NCI-H510A treated with DMSO at 0.1 percent for 48 hours (cell line): ENCODE measurements at places on chromosomes 7 and 10.

DNA sequence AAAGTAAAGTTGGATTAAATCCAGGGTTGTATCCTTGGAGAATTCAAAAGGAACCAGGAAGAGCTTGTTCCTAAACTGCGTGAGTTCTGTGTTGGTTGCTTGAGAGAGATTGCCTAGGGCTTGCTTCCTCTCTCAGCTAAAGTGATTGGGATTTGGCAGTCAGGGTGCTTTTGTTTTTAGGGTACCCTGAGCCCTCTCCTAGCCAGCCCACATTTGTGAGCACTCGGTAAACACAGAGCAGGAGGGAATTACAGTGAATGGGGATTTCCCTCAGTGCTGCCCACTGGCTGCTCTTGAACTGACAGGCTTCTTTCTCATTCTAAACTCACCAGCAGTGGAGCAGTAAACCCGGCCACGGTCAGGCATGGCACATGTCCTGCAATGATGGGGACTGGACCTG, 146.9 kb downstream of the TPST1 start:
- DNase-seq = no peak

DNA sequence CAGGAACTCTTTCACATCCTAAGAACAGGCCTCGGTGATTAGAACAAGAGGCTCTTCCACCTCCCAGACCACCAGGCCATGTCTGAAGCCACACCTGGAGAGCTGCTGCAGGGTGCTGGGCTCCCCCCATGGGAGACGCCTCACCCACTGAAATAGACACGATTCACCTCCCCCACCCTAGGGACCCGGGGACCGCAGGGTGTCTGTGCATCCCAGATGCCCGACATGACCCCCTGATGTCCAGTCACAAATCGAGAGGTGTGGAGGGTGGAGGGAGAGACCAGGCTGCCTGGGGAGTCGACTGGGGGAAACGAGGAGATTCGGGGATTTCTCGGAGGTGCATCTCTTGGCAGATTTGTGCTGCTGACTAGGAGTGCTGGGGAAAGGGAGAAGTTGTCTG, 31.0 kb downstream of the CNPY1 start:
- no peak for DNase-seq

GRCh38 chr7:44967571-44968446, 11.0 kb downstream of the MYO1G start:
- no peak for DNase-seq

GRCh38 chr7:22351329-22351692, 5.6 kb downstream of the RAPGEF5 start:
- no peak for DNase-seq

GRCh38 chr10:120387326-120387725, 69.7 kb upstream of the PLPP4 start:
- no peak for DNase-seq

DNA sequence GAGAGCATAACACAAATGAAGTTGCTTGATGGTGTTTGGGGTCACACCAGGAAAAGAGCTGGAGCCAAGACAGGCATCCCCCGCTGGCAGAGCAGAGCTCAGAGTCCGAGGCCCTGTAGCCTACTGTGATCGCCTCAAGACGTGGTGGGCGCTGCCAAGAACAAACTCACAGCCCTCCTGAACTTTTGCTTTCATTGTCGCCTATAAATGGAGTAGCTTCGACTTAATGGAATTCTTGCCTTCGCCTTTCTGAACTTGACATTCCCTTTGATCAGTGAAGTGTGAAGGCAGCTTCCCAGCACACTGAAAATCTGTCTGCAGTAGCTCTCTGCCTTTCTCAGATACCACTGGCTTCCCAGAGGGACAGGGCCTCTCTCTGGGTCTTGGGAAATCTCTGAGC, 21.3 kb downstream of the CPXM2 start:
- no peak for DNase-seq

DNA sequence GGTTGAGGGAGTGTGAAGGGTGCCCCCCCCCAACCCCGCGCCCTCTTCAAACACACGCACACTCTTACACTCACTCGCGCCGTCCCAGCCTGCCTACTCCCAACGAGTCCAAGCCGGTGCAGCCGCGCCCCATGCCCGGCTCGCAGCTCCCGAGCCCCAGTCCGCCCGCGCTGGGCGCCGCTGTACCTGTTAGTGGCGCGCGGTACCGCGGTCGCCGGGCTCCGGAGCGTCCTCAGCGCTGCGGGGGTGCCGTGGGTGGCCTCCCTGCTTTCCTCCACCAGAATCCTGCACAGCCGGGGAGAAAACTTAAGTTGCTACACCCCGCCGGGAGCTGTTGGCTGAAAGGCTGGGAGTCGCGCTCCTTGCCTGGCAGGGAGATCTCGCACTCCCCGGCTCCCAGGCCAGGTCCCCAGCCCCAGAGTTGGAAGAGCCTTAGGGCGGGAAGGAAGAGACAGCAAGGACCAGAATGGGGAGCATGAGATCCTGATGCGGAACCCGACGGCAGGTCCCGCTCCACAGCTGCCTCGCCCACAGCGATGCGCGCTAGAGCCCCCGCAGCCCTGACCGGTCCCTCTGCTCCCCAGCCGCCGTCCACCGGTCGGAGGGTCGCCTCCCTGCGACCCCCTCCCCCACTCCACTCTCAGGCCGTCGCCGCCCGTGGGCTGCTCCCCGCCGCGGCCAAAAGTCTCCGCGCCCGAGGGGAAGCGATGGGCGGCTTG, 863 bp downstream of the ST8SIA6 start:
- peak; percentile 1 for DNase-seq

GRCh38 chr7:92837000-92837749, 802 bp upstream of the CDK6 start:
- no peak for DNase-seq

- DNase-seq = peak; percentile 7
Observed at GRCh38 chr7:93592588-93593266, 18.2 kb upstream of the CALCR start.

DNA sequence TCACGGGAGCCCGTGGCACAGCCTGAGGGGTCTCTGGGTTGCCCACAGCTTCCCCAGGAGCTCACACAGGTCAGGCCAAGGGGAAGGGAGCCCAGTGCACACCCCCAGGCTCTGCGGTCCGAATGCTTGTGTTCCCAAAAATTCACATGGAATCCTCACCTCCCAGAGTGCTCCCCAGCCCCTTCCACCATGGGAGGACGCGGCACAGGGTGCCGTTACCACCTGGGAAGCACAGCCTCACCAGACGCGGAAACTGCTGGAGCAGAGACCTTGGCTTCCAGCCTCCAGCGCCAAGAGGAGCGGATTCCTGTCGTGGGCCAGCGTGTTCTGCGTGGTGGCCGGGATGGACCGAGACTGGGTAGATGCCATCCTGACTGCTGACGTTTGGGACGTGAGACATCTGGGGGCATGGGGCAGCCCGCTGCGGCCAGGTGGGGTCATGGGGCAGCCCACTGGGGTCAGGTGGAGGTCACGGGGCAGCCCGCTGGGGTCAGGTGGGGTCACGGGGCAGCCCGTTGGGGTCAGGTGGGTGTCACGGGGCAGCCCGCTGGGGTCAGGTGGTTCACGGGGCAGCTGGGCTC, 149.4 kb downstream of the WDR37 start:
- no peak for DNase-seq

GRCh38 chr7:46256870-46257661, 336.0 kb upstream of the IGFBP3 start:
- no peak for DNase-seq

GRCh38 chr10:4790045-4790444, 36.0 kb upstream of the AKR1E2 start:
- no peak for DNase-seq

DNA sequence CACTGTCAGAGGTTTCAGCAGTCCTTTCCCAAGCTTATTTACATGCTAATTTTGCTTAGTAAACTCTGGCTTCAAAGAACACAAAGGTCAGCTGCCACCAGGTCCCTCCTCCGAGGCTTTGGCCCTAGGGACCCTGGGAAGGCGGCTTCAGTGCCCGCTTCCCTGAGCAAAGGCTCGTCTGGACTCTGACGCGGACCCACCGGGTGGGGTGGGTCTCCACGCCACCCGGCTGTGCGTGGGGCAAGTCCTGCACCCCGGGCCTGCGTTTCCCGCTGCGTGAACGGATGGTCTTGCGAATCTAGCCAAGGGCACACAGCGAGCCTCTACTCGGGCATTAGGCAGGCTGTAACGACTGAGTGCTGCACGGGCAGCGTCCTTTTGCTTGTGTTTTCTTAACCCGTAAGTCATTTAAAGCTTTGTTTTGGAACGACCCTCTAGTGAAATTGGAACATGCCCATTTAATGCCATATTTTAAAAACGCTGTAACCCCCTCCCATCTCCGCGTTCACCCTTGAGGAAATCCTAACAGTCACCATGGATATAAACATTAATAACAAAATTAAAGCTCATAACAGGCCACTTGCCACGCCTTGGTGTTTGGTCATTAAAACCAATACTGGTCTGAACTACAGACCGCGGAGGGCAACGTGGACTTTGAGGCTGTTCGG, 828 bp downstream of the BNIP3 start:
- no peak for DNase-seq

DNA sequence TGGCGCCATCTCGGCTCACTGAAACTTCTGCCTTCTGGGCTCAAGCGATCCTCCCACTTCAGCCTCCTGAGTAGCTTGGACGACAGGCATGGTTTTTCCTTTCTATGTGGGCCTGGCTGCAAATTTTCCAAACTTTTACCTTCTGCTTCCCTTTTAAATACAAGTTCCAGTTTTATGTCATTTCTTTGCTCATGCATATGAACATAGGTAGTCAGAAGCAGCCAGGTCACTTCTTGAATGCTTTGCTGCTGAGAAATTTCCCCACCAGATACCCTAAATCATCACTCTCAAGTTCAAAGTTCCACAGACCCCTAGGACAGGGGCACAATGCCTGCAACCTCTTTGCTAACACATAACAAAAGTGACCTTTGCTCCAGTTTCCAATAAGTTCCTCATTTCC, 21.6 kb upstream of the RPEL1 start:
- DNase-seq = no peak

GRCh38 chr7:35991511-35992232, 161.4 kb upstream of the EEPD1 start:
- no peak for DNase-seq

DNA sequence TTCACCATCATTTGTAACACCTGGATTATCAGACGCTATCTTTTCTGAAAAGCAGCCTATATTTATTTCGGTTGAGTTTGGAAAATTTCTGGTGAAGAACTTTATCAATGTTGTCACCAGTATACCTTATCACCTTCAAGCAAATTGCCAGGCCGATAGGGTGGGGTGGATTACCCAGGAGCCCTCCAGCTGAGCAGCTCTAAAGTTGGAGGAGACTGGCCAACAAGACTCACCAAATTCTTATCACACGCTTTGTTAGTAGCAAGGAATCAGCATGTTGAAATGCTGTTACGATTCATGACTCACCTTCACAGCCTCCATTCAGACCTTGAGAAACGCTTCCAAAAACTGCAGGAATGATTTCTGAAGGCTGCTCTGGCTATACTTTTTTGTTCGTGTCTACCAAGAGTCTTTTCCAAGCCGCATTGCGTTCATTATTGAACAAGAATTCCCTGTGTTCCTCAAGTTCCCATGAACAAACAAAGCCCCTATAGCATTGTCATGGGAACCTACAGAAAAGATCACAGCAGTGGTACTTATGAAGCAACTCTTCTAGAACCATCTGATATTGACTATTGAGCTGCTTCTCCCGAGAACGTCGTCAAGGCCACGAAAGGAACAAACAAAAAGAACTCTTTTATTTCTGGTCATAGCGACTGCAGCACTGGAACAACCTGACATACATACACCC, 291.4 kb downstream of the SFMBT2 start:
- no peak for DNase-seq

GRCh38 chr10:24406809-24407483, 198.0 kb downstream of the KIAA1217 start:
- no peak for DNase-seq

GRCh38 chr10:44416936-44417335, 32.0 kb upstream of the CXCL12 start:
- DNase-seq = no peak

- DNase-seq = no peak
Observed at GRCh38 chr10:25405871-25406270, 231.1 kb downstream of the GPR158 start.

GRCh38 chr7:5526100-5526905, 102.7 kb upstream of the TNRC18 start:
- no peak for DNase-seq

- DNase-seq = no peak
Observed at GRCh38 chr10:105879401-105879800, 1238.3 kb downstream of the SORCS3 start.

GRCh38 chr10:119090026-119090795, 9.6 kb upstream of the EIF3A start:
- no peak for DNase-seq

GRCh38 chr10:3792710-3793219, 7.8 kb upstream of the KLF6 start:
- no peak for DNase-seq

GRCh38 chr10:33215635-33216034, 118.8 kb downstream of the NRP1 start:
- DNase-seq = no peak

DNA sequence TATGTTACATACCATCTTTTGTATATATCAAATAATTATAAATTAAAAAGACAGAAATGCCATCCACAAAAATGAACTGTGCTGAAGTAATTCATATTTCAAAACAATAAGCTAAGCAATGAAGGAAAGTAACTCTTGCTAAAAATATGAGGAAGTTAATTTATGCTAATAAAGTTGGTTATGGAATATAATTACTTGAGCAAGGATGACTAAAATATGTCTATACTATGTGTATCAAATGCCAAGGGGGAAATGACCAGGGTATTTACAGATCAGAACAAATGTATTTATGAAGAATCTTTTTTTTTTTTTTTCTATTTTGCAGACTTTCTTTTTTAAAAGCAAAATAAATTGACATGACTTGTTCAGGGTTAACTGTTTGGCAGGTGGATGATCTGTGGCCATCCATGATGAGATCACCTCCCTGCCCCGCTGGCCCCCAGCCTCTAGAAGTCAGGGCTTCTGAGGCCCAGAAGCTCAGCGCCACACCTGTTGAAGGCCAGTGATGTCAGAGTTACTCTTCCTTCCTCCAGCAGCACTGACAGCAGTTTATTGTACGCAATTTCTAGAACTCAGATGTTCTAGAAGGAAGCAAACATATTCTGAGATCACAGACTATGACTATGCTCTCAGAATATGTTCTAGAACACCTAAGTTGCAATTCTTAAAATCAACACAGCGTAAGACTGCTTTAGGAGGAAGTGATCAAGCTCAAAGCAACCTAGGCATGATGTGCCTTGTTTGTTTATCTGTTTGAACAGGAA, 196.1 kb upstream of the KLF14 start:
- DNase-seq = no peak

- no peak for DNase-seq
Observed at GRCh38 chr10:70927189-70927943, 39.0 kb upstream of the PCBD1 start.

- peak; percentile 87 for DNase-seq
Observed at GRCh38 chr10:125629758-125630376, 53.1 kb downstream of the TEX36 start.

DNA sequence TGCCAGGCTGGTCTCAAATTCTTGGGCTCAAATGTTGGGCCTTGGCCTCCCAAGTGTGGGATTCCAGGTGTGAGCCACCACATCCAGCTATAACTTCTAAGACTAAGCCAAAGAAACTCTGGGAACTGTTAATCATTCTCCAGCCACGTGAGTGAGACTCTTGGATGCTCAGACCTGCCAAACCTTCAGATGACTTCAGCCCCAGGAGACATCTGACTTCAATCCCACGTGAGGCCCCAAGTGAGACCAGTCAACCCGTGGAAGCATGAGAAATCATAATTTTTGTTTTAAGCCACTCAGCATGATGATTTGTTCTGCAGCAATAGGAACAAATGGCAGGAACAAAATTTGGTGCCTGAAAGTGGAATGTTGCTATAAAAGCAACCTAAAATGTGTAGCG, 4.3 kb upstream of the PCBD1 start:
- no peak for DNase-seq
